ENCODE measurements at places on chromosomes 2 and 18. TPM values are rescaled to one million over a fixed set of nuclear protein-coding genes. Genes with fewer than 3 reads are reported as not detected.

Gene MTCL1
- total RNA-seq: 45.1 TPM

Gene CYTIP
- 0.09 TPM for total RNA-seq

- DNase-seq: no peak
These were observed 129.1 kb downstream of the RGPD3 start for GRCh38 chr2:106339132-106339531.

DNA sequence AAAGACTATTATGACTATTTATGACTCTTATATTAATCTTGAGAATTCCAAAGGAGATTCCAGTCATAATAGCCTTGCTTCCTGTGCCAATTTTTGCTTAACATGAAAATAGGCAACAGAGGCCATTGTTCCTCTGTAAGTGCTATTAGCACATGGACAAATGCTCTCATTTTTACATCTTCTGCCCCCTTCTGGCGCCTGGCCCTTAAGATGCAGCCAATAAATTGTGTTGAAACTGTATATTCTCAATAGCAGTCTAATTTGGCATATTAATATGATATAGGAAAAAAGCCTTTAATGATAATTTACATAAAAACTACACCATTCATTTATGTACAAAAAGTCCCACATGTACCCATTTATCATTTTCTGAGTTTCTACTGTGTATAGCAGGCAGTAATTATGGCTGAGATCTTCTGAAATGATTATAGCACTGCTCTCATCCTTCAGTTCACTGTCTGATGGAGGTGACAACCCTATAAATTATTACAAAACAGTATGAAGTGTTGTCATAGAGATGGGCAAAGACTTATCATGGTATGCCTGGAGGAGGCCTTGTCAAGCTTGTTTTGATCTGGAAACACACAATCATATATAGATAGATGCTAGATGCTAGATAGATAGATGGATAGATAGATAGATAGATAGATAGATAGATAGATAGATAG lies 613.3 kb downstream of the TSN start:
- no peak for DNase-seq

GRCh38 chr2:208363485-208363884 lies 43.1 kb upstream of the PTH2R start:
- no peak for DNase-seq

Measured in H9 (cell line).